ENCODE measurements at places on chromosomes 6 and 20.

GRCh38 chr6:87293526-87293925 is 28.9 kb upstream of the SMIM8 start:
- no peak for DNase-seq

DNA sequence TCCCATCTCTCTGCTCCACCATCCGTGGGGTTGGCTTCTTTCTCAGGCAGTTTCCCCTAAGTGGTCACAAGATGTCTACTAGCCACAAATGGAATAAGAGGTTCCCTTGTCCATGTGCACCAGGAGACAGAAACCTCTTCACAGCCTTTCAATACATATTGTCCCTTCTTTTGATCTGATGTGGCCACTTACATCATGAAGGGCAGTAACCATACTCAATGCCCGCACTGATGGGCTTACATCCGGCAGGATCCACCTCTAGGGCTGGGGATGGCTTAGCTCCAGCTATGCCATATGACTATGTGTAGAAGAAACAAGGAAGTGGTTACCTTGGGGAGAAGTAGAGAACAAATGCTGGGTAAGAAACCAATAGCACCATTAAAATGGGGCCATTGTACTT is 64.4 kb downstream of the PLEKHG1 start:
- no peak for DNase-seq

GRCh38 chr6:97586344-97586743 is 303.3 kb upstream of the MMS22L start:
- no peak for DNase-seq

GRCh38 chr6:163883984-163884383 is 469.5 kb downstream of the QKI start:
- DNase-seq = no peak

- no peak for DNase-seq
Measured at GRCh38 chr20:13102694-13103093, 93.9 kb downstream of the SPTLC3 start.
